ENCODE measurements at places on chromosomes 7 and 10.
A peak's percentile ranks its signal among the peaks of the same experiment; 100 is the strongest.

- no peak for DNase-seq
Observed at GRCh38 chr10:62851442-62851841, 35.3 kb upstream of the EGR2 start.

GRCh38 chr10:47038881-47039561 lies 127.8 kb downstream of the PTPN20 start:
- no peak for DNase-seq

DNA sequence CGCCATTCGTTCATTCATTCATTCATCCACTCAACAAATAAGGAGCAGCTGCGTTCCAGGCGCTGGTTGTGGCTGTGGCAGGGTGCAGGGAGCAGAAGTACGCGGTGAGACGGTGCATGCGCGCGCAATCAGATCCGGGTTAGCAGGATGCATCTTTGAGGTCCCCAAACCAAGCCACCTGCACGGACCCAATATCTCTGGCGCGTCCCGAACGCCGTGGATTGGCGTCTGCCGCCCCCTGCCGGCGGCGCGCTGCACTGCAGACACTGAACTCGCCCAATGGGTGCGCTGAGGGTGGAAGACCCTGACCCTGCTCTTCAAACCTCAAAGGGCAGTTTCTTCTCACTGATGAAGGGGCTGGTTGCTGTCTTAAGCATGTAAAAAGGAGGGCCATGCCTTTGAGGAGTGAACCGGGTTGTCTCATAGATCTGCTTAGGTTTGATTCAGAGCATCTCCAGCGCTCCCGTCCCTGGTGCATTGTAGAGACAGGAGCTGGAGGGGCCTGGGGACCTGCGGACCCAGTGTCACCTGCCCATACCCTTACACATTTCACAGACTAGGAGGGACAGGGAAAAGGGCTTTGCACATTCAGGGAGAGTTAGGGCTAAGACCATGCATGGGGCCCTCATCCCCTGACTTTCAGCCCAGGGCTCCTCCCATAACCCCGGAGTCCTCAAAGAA lies 102.5 kb downstream of the RAMP3 start:
- peak; percentile 43 for DNase-seq

DNA sequence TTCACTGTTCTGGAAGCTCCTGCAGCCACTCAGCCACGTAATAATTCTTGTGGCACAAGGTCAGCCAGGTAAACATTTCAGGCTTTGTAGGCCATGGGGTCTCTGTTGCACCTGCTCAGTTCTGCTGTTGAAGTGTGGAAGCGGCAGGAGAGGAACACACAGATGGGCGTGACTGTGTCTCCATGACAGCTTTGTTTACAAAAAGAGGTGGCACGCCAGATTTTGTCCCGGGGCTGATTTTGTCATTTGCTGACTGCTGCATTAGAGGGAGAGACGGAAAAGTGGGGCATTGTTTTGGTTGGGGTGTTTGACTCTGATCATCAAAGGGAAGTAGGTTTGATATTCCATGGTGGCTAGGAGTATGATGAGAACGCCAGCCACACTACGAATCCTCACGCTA lies 103.1 kb downstream of the PRKAG2 start:
- DNase-seq, result peak; percentile 16

DNA sequence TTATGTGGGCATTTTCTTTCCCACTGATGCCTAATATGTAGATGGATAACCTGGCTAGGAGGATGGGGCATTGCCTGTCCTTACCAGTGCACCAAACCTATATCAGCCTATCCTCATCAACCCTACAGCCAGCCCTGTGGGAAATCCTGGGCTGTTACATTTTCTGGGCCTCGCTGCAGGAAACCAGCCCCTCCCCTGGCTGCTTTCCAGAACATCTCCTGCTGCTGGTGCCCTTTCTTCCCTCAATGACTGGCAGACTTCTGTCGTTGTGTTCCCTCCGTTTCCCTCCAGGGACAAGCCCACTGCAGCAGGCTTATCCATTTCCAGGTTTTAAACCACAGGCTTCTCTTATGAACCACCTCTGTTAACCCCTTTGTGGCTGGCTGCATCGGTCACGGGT lies 486.1 kb upstream of the COBL start:
- no peak for DNase-seq

GRCh38 chr7:39678930-39679709 lies 55.7 kb downstream of the RALA start:
- DNase-seq, result no peak

DNA sequence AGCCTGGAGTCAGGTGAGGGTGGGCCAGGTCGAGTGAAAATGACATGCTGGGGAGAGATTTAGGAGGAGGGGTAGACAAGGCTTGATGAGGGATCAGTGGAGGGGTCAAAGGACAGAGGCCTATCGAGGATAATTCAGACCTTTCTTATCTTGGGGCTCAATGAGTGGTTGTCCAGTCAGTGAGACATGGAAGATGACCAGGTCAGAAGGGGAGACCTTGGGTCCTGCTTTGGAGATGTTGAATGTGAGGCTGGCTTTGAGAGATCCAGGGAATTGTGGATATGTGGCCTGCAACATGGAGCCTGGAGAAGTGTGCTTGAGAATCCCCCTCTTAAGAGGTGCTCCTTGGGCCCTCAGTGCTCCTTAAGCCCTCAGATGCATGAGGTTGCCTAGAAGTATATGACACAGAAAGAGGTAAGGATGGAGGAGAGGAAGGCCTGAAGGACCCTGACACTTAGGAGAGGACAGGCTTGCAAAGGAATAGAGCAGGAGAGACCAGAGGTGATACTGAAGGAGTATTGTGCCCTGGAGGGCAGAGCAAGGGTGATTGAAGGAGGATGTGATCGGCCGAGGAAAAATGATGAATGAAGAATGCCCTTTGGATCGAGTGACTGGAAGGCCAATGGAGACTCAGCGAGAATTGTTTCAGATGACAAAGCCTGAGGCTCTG lies 129.8 kb upstream of the GPR26 start:
- no peak for DNase-seq

DNA sequence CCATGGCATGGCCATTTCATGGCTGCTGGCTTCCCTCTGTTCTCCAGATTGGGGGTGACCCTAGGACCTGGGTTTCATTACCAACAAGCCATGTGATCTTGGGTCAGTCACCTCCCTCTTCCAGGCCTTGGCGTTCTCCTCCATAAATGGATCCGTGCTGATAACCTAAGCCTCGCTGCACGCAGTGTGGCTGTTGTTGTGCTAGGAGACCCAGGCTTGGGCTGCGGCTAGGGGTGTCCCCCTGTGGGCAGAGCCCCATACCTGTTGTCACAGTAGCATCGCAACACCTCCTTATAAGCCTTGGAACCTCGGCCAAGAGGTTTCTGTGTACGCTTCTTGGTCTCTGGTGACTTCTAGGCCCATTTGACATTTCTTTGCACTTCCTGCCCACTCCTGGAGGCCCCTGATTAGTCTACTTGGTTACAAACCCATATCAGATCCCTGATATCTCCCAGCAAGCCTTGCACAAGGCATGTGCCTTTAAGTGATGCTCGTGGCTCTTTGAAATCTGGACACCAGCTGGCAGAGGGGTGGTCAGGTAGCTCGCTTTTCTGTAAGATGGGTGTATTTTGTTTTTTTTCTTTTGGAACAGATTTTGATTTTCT lies 23.6 kb downstream of the ZMIZ1 start:
- no peak for DNase-seq

DNA sequence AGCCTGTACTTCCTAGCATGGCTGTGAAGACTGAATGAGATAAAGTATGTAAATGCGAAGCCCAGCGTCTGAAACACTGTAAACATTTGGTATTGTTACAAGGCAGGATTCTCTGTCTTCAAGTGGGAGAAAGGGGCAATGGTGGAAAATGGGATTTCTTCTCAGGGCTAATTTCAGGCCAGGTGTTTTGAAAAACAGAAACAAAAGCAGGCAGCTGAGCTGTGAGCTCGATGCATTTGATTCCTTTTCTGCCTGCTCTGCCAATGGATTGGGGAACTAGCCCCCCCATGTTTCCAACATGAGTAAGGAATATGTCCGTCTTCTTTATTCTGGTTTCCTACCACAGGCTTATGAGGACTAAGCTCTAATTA lies 732.1 kb upstream of the AUTS2 start:
- no peak for DNase-seq

GRCh38 chr10:53528974-53529373 lies 756.4 kb upstream of the MBL2 start:
- DNase-seq, result no peak

- DNase-seq, result no peak
Observed at GRCh38 chr7:12730523-12730922, 43.1 kb downstream of the ARL4A start.

DNA sequence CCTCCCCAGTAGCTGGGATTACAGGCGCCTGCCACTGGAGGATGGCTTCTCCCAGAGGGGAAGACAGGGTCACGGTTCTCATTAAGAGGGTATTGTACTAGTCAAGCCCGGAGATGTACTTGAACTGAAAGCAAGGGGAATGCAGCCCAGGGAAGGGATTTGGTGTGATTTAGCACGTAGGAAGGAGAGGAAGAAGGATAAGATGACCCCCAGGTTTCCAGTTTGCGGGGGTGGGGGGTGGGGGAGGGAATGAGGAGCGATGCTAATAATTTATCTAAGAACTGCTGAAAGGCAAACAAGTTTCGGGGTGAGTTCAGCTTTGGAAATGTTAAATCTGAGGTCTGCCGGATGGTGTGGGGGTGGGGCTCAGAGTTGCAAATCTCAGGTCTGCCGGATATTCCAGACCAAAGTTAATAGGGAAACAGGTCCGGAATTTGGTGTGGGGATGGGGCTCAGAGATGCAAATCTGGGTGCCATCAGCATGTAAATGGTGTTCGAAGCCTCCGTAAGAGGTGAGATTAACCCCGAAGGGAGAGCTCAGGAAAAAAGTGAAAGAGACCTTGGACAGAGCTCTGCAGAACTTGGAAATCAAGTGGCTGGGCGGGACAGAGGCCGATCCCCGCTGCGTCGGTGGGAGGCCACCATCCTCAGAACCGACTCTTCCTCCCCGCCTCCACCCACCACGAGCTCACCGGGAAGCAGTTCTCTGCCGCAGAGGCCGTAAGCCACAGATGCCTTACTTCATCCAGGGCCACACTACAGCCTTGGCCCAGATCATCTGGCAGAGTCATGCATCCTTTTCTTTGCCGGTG lies 1.6 kb upstream of the SEPHS1 start:
- no peak for DNase-seq

GRCh38 chr7:91491868-91492267 lies 227.6 kb downstream of the FZD1 start:
- no peak for DNase-seq

DNA sequence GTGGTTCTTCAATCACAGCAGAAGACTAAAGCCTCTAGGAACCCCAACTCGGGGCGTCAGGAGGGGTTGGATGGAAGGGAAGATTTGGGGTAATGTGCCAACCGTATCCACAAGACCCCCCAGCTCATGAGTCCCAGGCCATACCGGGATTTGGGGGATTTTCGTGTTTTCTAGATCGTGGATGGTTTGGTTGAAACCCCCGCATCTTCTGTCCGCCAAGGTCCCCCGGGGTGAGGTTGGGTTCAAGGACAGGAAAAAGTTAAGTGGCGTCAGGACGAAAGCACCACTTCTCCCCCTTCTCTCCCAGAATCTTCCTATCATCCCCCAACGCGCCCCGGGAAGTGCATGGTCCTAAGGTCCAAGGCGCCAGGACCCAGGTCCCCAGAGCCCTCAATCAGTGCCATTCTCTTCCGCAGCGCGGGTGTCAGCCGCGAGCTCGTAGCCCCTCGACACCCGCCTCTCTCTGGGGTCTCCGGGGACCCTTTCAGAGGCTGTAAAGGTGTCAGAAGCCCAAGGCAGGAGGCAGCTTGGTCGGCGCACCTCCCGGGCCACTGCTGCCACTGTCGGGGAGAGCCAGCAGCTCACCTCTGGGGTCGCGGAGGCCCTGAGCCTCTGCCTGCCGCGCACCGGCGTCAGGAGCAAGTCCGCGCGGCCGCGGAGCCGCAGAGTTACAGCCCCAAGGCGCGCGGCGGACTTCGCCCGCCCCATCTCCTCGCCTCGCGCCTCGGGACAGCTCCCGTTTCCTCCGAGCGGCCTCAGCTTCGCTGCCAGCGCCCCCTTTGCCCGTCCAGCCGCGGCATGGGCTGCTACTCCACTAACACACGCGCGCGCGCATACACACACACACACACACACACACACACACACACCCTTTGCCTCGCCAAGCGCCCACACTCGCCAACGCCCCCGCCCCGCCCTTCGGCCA lies 1.5 kb downstream of the MKX start:
- DNase-seq, result no peak

DNA sequence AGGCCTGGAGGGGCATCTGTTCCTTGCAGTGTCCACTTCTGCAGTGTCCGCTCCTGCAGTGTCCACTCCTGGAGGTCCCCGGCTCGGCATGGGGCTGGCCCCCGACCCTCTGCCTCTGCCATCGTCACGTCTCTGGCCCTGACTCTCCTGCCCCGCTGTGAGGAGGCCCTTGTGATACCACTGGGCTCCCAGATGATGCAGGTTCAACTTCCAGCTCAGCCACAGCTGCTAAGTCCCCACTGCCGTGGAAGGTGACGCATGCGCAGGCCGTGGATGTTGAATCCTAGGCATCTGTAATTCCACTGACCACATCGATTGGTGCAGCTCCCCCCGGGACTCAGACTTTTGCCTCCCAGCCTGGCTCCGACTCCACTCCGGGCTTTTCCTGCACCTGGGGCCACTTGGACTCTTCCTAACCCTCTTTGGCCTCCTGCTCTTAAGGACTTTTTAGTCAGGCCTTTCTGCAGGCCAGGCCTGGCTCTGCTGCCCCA lies 95.1 kb downstream of the GLRX3 start:
- no peak for DNase-seq

DNA sequence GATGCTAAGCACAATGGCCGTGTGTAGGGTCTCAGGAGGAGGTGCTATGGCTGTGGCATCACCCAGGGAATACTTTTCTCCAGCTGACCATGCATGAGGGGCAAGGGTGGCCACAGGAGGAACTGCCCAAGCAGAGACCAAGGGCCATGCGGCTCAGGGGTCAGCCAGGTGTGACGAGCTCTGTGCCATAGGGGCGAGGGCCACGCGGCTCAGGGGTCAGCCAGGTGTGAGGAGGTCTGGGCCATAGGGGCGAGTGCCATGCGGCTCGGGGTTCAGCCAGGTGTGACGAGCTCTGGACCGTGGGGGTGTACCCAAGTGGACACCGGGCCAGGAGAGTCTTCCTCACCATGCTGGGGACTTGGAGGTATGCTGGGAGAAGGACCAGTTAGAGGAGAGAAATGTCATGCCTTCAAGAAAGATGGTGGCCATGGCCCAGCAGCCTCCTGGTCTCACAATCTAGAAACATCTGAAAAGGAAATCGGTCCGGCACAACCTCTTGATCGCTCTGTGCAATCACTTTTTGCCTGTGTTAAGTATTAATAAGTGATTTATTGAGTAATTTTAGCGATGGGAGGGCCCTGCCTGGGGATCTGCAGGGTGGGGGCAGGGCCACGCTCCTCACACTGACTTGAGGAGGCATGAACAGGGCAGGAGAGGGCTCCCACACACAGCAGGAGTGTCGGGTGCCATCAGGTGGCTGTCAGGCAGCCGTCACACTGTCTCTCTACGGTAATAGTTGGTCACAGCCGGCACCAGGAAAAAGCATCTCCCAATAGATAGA lies 265.0 kb downstream of the ADARB2 start:
- no peak for DNase-seq

DNA sequence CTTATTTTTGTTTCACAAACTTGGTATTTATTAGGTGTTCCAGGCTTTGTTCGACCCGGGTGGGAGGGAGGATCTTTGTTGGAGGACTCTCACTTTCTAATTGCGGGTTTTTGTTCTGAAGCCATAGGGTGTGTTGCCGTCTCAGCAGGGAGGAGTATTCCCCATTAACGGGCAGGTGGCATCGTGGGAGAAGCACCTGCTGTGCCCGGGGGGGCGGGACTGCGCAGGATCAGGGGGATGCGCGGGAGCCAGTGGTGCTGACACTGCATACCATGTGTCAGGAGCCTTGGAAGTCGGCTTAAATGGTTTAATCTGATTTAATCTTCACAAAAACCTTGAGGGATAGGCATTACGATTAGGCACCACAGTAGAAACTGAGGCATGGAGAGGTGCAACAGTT lies 113.0 kb downstream of the MGMT start:
- DNase-seq, result no peak

Measured in NCI-H1092 treated with DMSO at 0.1 percent for 48 hours (cell line).